Tracheal epithelial cell (primary cell): ENCODE measurements at places on chromosomes 7 and 10. TPM values are rescaled to one million over a fixed set of nuclear protein-coding genes. Genes with fewer than 3 reads are reported as not detected.

Gene THNSL1
- 4.6 and 9.0 TPM in 2 replicates for total RNA-seq

Gene LRRC18
- total RNA-seq, result not detected in 2 replicates

Gene CUTC
- total RNA-seq, result 14.7 TPM in 2 replicates

Gene HOXA13
- total RNA-seq, result not detected in 2 replicates

Gene PDE1C
- under 0.01 and 1.2 TPM in 2 replicates for total RNA-seq

Gene SLC39A12
- not detected in 2 replicates for total RNA-seq

Gene TLX1
- under 0.01 TPM in 1 of 2 replicates, not detected in the other for total RNA-seq

Gene CALML3
- 1.1 and 2.7 TPM in 2 replicates for total RNA-seq

Gene APBB1IP
- total RNA-seq, result 1.4 TPM in 1 of 2 replicates, not detected in the other

Gene BMPR1A
- 39.0 TPM in 2 replicates for total RNA-seq

Gene CPN1
- total RNA-seq, result not detected in 2 replicates

Gene TSPAN15
- 12.6 and 20.5 TPM in 2 replicates for total RNA-seq

Gene ACSM6
- not detected in 2 replicates for total RNA-seq

Gene PFKFB3
- total RNA-seq, result 17.3 and 68.4 TPM in 2 replicates

Gene GPR15LG
- 3.4 TPM in 2 replicates for total RNA-seq

Gene EIF5AL1
- 0.43 and 0.48 TPM in 2 replicates for total RNA-seq

Gene SLC26A5
- total RNA-seq, result not detected in 2 replicates
